ENCODE measurements at places on chromosomes 6 and 20.

- DNase-seq: no peak
Observed at GRCh38 chr20:61355585-61355984, 103.5 kb downstream of the CDH4 start.

DNA sequence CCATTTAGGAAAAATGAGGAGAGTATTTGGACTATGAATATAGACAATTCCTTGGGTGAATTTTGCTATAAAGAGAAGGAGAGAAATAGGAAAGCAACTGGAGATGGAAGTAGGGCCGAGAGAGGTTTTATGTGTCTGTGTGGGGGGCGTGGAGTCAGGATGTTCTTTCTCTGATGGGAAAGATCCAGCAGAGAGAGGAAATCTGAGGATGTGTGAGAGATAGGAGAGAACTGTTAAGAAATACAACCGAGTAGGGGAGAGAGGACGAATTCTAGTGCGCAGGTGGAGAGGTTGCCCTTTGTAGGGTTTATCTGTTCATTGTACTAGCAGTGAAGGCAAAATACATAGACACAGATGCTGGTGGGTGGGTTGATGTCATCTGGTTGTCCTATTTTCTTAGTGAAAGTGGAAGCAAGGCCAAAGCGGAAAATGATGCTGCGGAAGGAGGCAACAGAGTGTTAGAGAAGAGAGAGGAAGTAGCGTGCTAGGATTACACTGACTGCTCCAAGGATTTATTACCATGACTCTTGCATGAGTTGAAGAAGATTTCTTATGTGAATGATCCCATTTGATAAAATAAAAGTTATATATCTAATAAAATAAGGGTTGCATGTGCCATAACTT is 57.7 kb downstream of the CLVS2 start:
- no peak for DNase-seq

DNA sequence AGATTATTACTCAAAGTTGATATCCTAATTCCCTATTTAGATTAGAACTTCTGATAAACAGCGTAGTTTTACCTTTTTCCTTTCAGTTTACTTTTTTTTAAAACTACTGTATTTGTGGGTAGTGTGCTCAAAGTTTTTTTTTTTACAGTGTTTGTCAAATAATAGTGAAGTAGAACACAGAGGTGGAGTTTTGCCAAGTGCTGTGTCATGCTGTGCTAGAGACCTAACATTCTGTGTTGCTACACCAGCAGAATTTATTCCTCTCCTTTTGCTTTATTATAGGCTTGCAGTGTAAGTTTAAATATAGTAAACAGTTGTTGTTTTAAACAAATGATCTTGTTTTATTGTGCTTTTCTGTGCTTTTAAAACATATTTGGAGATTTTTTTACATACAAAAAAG is 125.4 kb downstream of the HIVEP1 start:
- DNase-seq: peak; percentile 20

- no peak for DNase-seq
Observed at GRCh38 chr6:148325316-148326068, 17.1 kb upstream of the SASH1 start.

DNA sequence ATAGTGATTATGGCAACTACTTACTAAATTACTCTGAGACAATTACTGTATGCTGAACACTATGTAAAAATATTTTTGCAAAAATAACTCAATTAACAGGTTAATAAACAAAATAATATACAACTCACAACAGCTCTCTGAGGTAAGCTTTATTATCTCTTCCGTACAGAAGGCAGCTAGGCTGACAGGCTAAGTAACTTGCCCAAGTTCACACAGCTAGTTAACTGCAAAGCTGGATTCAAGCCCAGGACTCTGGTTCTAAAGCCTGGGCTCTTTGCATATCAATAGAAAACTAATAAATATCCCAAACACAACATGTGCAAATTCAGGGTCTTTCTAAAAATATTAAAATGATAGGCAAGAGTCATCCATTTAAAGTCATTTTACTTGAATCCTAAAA is 169.5 kb upstream of the BEND3 start:
- no peak for DNase-seq

- no peak for DNase-seq
Observed at GRCh38 chr20:9177278-9177677, 108.4 kb downstream of the PLCB4 start.

GRCh38 chr6:101783287-101783686 is 389.8 kb downstream of the GRIK2 start:
- no peak for DNase-seq

Data from frontal cortex (tissue), 4 donors.